Stimulated activated CD4-positive, alpha-beta T cell treated with anti-CD3 and anti-CD28 coated beads, Interleukin-15, amount 100 ng/mL, for 48 hours (primary cell): ENCODE measurements at places on chromosomes 4 and X.
A peak's percentile ranks its signal among the peaks of the same experiment; 100 is the strongest.

- DNase-seq: peak; percentile 65
Measured at GRCh38 chrX:131821945-131822622, 201.0 kb upstream of the STK26 start.

DNA sequence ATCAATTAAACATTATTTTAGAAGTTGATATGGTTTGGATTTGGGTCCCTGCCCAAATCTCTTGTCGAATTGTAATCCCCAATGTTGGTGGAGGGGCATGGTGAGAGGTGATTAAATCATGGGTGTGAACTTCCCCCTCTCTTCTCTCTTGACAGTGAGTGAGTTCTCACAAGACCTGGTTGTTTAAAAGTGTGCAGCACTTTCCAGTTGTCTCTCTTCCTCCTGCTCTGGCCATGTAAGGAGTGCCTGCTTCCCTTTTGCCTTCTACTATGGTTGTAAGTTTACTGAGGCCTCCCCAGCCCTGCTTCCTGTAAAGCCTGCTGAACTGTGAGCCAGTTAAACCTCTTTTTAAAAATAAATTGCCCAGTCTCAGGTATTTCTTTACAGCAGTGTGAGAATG lies 141.4 kb downstream of the GALNTL6 start:
- DNase-seq: no peak

GRCh38 chrX:9071031-9071650 lies 37.2 kb upstream of the FAM9B start:
- no peak for DNase-seq

DNA sequence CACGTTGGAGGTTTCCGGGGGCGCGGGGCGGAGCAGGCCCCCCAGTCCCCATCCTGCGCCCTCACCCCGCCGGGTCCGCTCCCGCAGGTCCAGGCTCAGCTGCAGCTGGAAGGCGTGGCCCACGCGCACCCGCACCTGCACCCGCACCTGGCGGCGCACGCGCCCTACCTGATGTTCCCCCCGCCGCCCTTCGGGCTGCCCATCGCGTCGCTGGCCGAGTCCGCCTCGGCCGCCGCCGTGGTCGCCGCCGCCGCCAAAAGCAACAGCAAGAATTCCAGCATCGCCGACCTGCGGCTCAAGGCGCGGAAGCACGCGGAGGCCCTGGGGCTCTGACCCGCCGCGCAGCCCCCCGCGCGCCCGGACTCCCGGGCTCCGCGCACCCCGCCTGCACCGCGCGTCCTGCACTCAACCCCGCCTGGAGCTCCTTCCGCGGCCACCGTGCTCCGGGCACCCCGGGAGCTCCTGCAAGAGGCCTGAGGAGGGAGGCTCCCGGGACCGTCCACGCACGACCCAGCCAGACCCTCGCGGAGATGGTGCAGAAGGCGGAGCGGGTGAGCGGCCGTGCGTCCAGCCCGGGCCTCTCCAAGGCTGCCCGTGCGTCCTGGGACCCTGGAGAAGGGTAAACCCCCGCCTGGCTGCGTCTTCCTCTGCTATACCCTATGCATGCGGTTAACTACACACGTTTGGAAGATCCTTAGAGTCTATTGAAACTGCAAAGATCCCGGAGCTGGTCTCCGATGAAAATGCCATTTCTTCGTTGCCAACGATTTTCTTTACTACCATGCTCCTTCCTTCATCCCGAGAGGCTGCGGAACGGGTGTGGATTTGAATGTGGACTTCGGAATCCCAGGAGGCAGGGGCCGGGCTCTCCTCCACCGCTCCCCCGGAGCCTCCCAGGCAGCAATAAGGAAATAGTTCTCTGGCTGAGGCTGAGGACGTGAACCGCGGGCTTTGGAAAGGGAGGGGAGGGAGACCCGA lies 14.0 kb downstream of the SHOX start:
- DNase-seq: no peak

DNA sequence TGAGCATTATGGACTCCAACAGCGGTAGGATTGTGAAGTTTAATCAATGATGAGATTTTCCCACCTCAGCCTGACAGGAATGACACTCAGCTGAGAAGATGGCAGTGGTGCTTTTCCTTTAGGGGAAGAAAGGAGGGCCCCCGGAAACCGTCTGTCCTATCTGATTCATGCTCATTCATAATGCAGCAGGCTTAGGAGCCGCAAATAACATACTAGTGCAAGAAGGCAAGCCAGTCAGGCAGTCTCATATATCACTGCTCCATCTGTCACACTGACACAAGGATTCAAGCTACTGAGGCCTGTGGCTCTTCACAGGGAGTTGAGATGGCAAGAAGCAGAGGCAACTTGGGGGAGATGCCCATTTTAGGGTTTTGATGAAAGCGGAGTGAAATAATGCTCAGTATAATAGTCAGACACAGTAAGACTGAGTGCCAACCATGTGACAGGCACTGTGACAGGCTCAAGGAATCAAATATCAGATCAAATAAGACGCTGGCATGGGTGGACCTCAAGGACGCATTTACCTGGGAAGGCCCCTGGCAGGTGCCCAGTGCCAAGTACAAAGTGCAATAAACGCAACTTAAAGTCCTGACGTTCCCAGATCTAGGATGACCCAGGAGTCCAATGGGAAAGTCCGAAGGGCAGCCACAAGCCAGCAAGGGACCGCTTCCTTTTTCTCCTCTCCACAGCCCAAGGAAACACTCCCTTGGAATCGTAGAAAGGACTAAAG lies 63.4 kb downstream of the FHDC1 start:
- no peak for DNase-seq

GRCh38 chr4:126957987-126958386 lies 674.8 kb upstream of the INTU start:
- DNase-seq: no peak

- DNase-seq: no peak
Measured at GRCh38 chr4:22814906-22815305, 122.2 kb downstream of the GBA3 start.

- DNase-seq: no peak
Measured at GRCh38 chr4:118989098-118990080, 100.7 kb downstream of the SYNPO2 start.

- DNase-seq: no peak
Measured at GRCh38 chr4:38182334-38182998, 222.3 kb downstream of the PTTG2 start.

DNA sequence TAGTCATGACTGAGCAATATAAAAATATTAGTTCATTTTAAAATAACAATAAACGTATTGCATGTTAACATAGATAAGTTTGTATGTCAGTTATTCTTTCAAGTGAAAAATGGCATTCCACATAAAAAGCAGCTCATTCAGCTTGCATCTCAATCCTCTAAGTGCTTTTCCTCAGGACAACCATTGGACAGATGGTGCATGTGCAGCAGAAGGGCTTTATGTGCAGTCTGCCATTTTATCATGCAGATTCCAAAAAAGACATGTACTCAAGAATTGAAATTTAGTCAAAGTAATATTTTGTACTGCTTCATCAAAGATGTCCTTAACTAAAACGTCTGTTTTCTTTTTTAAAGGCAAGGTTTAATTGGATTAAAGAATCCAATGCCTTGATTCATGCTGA lies 93.4 kb downstream of the RS1 start:
- no peak for DNase-seq

DNA sequence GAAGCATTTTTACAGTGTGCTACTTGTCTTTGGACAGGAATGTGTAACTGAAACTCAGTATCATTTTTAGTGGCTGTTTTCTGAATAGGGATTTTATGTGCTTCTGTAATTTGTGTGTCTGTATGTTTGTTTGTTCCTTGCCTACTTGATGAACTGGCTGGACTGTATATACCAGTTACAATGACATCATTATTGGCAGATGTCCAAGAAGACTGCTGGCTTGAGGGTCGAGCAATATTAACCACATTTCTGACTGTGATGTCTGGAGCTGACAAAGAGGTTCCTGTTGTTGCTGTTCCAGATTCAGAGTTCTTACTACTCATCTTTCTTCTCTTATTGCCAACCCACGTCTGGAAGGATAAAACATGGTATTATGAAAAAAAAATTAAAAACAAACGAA lies 33.0 kb downstream of the HDX start:
- DNase-seq: no peak

- DNase-seq: no peak
Measured at GRCh38 chrX:149512225-149512885, 7.2 kb upstream of the IDS start.

DNA sequence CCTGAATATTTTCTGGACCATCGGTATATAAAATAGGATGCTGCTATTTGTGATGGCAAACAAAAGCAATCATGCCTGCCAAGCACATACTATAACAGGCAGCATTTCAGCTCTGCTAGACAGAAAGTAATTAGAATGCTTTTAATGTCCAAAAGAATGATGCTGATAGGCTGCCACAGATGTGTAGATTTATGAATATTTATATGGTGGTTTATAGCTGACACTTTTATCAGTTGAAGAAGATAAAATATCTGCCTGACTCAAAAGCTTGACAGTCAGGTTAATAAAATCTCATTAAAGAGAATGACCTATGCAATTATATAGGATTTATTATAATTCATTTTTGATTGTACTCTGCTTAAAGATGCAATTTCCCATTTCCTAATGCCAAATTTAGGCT lies 4.0 kb downstream of the BEND4 start:
- no peak for DNase-seq

DNA sequence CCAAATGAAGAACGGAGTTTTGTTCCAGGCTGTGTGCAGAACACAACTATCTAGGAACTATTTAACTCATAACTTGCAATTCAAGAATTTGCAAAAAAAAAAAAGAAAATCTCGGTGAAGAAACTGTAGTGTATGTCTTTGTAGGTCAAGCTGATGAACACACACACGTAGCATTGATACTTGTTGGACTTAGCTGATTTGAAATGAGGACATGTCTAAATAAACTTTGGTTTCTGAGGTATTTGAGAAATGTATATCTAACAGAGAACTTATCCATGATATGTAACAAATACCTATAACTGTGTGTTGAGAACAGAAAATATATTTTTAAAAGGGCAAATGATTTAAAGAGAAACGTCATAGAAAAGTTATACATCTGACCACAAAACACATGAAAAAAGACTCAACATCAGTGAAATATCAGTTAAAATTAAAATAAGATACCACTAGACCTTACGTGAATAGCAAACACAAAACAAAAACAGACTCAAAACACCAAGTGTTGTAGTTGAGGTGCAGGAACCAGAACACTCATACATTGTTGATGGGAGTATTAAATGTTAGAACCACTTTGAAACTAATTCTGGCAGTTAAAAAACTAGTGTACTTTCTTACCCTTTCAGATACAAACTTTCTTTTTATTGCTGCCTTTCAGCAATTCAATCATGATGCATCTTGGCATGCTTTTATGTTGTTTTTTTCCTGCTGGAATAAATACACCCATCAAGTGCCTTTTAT lies 1535.8 kb upstream of the PCDH10 start:
- DNase-seq: no peak

DNA sequence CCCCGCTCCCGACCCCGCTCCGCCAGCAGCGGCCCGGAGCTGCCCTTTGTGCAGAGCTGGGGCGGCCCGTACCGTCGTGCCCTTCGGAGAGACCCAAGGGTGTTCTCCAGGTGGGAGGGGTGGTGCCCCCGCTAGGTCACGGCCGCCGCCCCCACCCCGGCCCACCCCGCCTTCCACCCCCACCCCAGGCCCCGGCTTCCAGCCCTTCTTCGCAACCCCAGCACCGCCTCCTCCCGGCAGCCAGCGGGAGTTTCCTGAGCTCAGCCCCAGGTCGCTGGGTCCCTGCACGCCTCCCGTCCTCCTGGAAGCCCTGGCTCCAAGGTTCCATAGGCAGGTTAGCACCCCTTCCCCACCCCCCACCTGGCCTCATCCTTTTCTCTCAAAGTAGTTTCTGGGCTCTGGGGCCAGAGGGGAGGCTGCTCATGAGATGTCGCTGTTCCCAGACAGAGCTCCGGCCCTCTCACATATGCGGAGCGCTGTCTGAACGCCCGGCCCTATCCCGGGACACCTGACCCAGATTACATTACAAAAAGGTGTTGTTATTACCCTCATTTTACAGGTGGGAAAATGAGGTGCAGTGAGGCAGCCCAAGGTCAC lies 25.2 kb upstream of the FGFR3 start:
- DNase-seq: no peak

GRCh38 chr4:39682138-39682537 lies 15.8 kb upstream of the UBE2K start:
- DNase-seq: no peak

GRCh38 chr4:95181243-95181995 lies 367.4 kb downstream of the UNC5C start:
- DNase-seq: peak; percentile 9

DNA sequence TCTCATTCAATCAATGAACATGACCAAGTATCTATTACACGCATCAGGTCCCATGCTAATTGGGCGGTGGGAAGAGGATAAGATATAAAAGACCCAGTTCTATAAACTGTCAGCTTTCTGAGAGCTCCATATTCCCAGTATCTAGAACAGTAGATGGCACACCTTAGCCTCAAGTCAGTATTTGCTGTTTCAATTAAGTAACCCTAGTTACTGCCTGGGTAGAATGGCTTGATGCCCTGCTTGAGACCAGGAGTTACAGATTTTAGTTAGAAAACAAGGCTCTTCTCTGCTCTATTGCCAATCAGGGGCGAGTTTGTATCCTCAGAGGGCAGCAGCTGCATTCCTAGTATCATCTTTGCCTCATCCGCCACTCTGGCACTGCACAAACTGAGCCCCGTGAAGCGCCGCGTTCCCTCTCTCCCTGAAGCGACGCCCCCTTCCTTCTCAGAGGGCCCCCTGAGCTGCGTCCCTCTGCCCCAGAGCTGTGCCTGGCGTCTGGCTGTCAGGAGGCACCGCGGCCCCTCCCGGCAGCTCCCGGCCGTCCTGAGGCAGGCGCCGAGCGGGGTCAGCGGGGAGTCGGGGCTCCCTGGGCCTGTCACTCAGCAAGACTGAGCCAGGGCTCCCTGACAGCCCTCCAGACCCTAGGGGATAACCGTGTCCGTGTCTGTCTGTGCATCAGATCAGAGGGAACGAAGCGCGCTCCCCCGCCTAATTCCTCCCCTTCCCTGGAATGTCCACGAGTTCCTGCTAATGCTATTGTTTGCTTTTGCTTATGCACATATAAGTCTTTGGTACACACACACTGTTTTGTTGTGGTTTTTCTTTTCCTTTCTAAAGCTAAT lies 212.4 kb upstream of the TTC29 start:
- DNase-seq: no peak

DNA sequence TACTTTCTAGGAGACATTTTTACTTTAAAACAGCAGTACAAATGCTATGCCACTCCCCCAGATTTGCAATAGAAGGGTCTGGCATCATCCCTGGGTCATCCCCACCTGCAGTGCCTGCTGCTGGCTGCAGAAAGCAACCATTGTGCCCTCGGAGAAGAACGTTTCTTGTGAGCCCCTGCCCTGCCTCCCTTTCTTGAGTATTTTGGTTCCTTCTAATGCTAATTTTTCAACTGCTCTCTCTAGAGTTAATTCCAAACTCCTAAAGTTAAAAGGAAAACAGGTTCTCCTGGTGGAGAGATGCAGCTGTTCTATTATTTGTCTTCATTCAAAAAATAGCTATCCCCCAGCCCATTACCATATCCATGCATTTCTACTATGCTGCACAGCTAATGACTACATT lies 107.1 kb downstream of the IDS start:
- no peak for DNase-seq

GRCh38 chr4:112889199-112889598 lies 160.3 kb upstream of the ANK2 start:
- DNase-seq: no peak

GRCh38 chr4:148779771-148780170 lies 337.6 kb upstream of the NR3C2 start:
- DNase-seq: no peak
